ENCODE measurements at places on chromosomes 2 and 18.

- no peak for DNase-seq
These were observed 247.8 kb downstream of the MYT1L start for GRCh38 chr2:2083113-2083758.

DNA sequence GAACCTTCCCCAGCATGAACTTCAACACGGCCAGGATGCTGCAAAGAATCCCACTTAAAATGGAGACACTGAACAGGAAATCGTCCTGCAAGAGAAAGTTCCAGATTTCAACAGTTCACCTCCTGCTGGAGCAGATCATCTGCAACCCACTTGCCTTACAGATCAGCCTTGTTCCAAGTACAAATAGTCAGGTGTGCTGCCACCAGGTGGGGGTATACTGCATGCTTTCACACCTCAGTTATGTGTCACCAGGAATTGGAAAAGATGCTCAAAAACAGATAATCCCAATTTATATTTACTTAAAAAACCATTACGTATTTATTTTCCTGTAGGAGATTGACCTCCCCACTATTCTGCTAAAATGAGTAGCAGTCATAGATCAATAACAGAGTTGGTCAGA, 212.3 kb downstream of the MGAT5 start:
- no peak for DNase-seq

- no peak for DNase-seq
These were observed 35.3 kb downstream of the MYOM1 start for GRCh38 chr18:3184275-3184963.

DNA sequence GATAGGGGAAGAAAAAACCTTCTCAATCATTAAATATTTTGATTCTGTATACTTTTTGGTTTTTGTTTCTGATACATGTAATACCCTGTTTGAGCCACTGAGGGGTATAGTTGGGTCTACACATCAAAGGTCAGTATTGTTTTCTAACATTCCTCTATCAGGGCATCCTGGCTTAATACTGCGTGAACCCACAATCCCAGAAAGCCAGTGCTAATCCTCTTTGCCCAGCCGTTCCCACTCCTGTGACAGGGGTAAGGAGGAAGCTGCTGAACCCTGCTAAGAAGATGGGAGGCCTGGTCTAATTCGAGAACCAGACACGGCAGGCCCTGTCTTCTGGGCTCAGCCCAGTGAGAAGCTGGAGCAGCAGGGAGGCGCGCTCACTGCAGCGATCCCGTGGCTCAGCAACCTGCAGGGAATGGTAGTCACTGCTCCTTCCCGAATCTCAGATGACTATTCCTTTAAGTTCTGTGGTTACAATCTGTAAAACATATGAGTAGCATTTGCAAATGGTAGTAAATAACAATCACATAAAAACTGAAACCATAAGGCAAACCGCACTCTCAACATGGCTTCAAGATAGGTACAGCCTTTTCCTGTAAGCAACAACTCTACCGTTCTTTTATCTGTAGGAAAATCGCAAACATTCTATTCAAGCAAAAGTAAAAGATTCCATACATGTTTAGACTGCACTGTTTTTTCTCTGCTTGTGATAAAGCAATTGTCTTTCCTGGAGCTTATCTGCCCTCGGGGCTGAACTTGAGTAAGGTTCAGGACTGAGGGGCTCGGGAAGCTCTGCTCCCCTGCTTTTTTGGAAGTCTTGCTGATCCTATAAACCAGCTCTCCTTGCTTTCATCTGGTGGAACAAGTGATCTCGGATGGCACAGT, 87.0 kb downstream of the EPB41L3 start:
- peak; percentile 37 for DNase-seq

- no peak for DNase-seq
These were observed 110.3 kb downstream of the FAM210A start for GRCh38 chr18:13616041-13616440.

DNA sequence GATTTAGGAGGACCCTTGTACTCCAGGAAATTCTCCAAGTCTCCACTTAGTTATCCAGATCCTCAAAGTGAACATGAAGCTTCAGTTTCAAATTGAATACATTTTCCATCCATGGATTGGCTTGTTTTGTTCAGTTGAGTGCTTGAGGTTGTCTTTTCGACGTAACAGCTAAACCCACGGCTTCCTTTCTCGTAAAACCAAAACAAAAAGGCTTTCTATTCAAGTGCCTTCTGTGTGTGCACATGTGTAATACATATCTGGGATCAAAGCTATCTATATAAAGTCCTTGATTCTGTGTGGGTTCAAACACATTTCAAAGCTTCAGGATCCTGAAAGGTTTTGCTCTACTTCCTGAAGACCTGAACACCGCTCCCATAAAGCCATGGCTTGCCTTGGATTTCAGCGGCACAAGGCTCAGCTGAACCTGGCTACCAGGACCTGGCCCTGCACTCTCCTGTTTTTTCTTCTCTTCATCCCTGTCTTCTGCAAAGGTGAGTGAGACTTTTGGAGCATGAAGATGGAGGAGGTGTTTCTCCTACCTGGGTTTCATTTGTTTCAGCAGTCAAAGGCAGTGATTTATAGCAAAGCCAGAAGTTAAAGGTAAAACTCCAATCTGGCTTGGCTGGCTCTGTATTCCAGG, at the start of gene CTLA4:
CTLA4 (plus strand) TSS at position 211 of the 640 bp plus-strand sequence; CDS start at position 383, 172 bp downstream.
- DNase-seq: no peak

DNA sequence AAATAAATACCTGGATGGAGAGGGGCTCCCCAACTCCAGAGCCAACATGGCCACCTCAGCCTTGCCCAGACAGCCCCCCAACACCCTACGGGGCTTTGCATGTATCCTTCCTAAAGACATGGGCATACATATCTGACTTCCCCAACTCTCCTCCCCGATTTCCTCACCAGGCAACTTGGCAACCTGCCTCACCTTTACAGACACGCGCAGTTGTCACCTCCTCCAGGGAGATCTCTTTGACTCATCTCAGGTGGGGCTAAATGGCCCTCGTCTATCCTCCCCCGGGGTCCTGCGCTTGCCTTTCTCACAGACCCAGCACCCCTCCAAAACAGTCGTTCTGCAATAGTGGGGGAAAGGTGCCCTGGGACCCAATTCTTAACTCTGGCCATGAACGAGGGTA, 10.6 kb upstream of the BIN1 start:
- DNase-seq: no peak

- no peak for DNase-seq
These were observed 188.8 kb downstream of the ZEB2 start for GRCh38 chr2:144330951-144331673.

GRCh38 chr2:19362755-19363473, 4.5 kb upstream of the OSR1 start:
- peak; percentile 78 for DNase-seq

GRCh38 chr2:73177645-73178255, 24.6 kb upstream of the NOTO start:
- DNase-seq: no peak

DNA sequence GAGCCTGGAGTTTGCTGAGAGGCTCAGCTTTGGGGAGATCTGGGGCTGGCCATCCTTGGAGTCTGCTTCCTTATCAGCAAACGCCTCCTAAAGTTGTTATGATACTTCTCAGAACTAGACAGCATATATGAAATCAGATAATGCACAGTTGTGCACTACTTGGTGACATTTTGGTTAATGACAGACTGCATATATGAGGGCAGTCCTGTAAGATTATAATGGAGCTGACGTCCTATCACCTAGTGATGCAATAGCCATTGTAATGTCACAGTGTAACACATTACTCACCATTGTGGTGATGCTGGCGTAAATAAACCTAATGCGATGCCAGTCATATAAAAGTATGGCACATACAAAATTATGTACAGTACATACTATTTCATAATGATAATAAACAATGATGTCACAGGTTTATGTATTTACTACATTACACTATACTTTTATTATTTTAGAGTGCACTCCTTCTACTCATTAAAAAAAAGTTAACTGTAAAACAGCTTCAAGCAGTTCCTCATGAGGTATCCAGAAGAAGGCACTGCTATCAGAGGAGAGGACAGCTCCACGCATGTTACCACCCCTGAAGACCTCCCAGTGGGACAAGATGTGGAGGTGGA, 298.1 kb upstream of the REV1 start:
- DNase-seq: no peak

GRCh38 chr2:26507088-26507487, 29.2 kb upstream of the OTOF start:
- no peak for DNase-seq
